ENCODE measurements at places on chromosomes 2 and 18.

DNA sequence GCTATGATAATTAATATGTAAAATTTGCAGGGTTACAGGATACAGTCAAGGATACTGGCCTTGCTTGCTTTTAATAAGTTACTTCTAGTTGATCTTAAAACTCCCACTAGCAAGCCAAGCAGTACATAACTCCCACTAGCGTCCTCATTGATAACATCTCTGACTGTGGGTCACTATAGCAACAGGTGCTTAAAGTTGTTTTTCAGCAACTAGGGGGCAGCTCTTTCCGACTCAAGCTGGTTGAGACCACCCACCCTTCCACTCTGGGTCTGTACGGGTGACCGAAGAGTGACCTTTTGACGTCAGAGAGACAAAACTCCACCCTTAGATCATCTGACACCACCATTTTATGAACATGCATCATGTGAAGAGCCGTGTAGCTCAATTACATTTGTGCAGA is 208.6 kb downstream of the MYO1B start:
- H3K27me3 ChIP-seq = no peaks in the 10 kb centered on the region
- DNase-seq = no peak
- no peaks in the 10 kb centered on the region for H3K36me3 ChIP-seq

DNA sequence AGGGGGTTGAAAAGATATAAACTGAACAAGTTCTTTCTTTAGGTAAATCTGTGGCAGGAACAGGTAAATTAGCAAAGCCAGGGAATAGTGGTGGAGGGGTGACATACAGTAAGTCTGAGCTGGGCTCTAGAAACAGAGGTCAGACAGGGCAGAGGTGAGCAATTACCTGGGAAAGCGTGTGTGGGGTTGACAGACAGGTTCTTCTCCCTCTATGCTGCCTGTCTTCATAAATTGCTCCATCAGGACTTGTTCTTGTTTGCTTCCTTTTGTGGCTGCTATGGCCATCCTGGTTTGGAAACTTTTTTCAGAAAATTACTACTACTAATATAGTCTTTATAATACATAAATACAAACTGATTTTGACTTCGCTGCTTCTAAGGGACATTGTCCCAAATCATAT is 3.4 kb upstream of the ANKRD12 start:
- H3K27ac ChIP-seq = peak overlapping the region; percentile 3
- H3K4me3 ChIP-seq = no peak overlapping the region
- H3K4me1 ChIP-seq = peaks cover 10% of the 10 kb centered on the region
- no peaks in the 10 kb centered on the region for H3K27me3 ChIP-seq
- DNase-seq = peak; percentile 64

DNA sequence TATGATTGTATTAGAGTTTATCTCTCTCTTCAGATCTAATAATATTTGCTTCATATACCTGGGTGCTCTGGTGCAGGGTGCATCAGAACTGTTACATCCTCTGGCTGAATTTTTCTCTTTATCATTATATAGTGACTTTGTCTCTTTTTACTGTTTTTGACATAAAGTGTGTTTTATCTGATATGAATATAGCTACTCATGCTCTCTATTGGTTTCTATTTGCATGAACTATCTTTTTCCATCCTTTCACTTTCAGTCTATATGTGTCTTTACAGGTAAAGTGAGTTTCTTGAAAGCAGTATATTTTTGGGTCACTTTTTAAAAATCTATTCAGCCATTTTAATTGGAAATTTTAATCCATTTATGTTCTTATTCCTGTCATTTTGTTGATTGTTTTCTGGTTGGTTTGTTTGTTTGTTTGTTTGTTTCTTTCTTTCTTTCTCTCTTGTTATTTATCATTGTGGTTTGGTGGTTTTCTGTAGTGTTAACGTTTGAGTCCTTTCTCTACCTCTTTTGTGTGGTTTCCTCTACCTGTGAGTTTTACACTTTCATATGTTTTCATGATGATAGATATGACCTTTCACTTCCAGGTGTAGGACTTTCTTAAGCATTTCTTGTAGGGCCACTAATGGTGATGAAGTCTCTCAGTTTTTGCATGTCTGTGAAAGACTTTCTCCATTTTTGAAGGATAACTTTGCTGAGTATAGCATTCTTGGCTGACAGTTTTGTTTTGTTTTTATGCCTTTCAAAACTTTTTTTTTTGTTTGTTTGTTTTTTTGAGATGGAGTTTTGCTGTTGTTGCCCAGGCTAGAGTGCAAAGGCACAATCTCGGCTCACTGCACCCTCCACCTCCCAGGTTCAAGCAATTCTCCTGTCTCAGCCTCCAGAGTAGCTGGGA is 54.9 kb downstream of the CCNT2 start:
- no peaks in the 10 kb centered on the region for H3K36me3 ChIP-seq
- DNase-seq = no peak
- H3K4me1 ChIP-seq = no peaks in the 10 kb centered on the region
- no peaks in the 10 kb centered on the region for H3K27me3 ChIP-seq
- H3K27ac ChIP-seq = no peak overlapping the region

DNA sequence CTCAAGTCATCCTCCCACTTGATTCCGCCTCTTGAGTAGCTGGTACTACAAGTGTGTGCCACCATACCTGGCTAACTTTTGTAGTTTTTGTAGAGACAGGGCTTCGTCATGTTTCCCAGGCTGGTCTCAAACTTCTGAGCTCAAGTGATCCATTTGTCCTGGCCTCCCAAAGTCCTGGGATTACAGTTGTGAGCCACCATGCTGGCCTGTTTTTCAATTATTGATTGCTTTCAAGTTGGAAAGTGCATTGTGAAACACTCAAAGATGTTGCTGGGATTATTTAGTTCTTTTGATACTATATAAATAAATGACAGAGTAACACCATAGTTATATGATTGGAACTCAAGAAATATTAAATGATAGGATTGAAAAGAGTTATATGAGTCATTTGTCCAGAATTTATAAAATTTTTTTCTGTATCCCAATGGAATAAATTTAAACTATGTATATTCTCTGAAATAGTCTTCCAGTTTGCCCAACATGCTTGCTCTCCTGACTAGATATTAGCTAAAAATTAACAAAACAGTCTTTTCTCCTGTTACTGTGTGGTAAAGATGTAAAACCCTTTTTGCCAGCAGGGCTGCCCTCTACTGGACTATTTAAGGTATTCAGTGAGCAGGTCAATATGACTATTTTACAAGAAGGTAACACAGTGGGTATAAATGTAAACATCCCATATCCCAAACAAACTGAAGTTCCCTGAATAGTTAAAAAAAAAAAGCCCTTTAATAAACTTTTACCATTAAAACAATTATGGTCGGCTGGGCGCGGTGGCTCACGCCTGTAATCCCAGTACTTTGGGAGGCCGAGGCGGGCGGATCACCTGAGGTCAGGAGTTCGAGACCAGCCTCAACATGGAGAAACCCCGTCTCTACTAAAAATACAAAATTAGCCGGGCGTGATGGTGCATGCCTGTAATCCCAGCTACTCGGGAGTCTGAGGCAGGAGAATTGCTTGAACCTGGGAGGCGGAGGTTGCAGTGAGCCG is 42.7 kb downstream of the ACSL3 start:
- peak; percentile 75 for DNase-seq
- no peak overlapping the region for H3K27ac ChIP-seq
- no peaks in the 10 kb centered on the region for H3K27me3 ChIP-seq
- H3K4me3 ChIP-seq = no peak overlapping the region

GRCh38 chr2:33033606-33034081 is 86.9 kb downstream of the LTBP1 start:
- no peaks in the 10 kb centered on the region for H3K27me3 ChIP-seq
- no peaks in the 10 kb centered on the region for H3K36me3 ChIP-seq
- H3K27ac ChIP-seq = no peak overlapping the region
- H3K4me3 ChIP-seq = no peak overlapping the region

DNA sequence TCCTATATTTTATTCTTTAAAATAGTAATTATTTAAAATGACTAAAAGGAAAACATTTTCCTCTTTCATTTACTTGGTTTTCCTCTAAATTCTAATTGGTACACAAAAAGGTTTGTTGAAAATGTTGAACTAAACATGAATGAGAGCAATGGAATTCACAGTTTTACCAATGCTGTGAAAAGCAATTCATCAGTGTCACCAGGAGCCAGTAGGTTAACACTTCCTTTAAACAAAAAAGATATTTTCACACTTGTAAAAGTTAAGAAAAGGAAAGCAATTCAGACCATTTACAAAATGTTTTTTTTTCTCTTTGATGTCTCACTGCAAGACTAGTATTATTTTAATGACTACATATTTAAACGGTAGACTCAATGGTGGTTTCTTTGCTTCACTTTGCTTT is 341.6 kb downstream of the RIT2 start:
- no peak for DNase-seq
- H3K4me1 ChIP-seq = no peaks in the 10 kb centered on the region
- H3K4me3 ChIP-seq = no peak overlapping the region
- no peak overlapping the region for H3K27ac ChIP-seq
- H3K27me3 ChIP-seq = no peaks in the 10 kb centered on the region
- no peaks in the 10 kb centered on the region for H3K36me3 ChIP-seq

DNA sequence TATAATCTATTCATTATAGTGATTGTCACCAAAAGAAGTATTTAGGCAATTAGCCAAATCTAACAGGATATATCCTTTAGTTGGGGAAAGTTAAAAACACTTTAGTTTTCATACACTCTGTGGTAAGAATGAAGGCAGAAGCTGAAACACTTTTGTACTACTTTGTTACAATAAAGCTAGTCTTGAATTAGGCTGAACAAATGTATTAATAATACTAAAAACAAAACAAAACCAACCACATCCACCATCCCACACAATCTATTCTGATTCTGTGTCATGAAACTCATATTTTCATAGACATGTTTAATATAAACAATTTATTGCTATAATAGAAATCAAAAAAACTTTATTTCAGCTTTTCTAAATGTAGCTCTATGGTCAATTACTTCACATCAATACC is 508.8 kb downstream of the ZEB2 start:
- no peak overlapping the region for H3K4me3 ChIP-seq
- no peak for DNase-seq
- no peaks in the 10 kb centered on the region for H3K27me3 ChIP-seq
- no peak overlapping the region for H3K27ac ChIP-seq

- no peak for DNase-seq
- H3K36me3 ChIP-seq = no peaks in the 10 kb centered on the region
- no peak overlapping the region for H3K27ac ChIP-seq
Measured at GRCh38 chr2:30417253-30417652, 29.8 kb upstream of the LCLAT1 start.

GRCh38 chr18:50711386-50711785 is 108.4 kb downstream of the MRO start:
- H3K4me1 ChIP-seq = no peaks in the 10 kb centered on the region
- H3K36me3 ChIP-seq = no peaks in the 10 kb centered on the region
- no peak overlapping the region for H3K4me3 ChIP-seq
- H3K27me3 ChIP-seq = no peaks in the 10 kb centered on the region
- H3K27ac ChIP-seq = no peak overlapping the region
- DNase-seq = no peak

All from Caco-2 (cell line).